Posterior cingulate gyrus (tissue), 11 donors: ENCODE measurements at places on chromosomes 13 and 19.

- DNase-seq, result no peak
Observed at GRCh38 chr13:79121286-79121685, 284.8 kb downstream of the RBM26 start.

- no peak for DNase-seq
Observed at GRCh38 chr19:37716140-37716539, 3.4 kb downstream of the ZNF607 start.

GRCh38 chr13:102869948-102870676 lies 24.3 kb downstream of the ERCC5 start:
- DNase-seq, result no peak

- DNase-seq, result no peak
Observed at GRCh38 chr19:38470788-38471480, 37.4 kb downstream of the RYR1 start.

DNA sequence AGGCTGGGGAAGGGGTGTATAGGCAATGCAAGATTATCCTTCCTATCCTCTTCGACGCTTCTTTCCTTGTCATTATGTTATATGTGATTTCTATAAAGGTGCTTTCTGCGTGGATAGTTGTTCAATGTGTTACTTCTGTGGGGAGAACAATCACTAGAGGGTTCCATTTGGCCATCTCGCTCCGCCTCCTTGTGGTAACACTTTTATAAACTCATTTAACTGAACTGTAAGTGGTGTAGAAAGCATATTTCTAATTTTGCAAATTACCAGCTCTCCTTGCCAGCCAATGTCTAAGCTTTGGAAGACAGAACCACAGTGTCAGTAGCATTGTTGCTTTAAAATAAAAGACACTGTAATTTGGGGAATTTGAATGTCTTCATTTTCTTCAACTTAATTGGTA lies 1093.7 kb upstream of the MIR17HG start:
- DNase-seq, result no peak
